ENCODE measurements at places on chromosomes 6 and 20. TPM values are rescaled to one million over a fixed set of nuclear protein-coding genes. Genes with fewer than 3 reads are reported as not detected.

Gene MPIG6B
- total RNA-seq: not detected

Gene C6orf141
- total RNA-seq: 11.6 TPM

Gene POM121L2
- total RNA-seq: not detected

Gene CBLN4
- not detected for total RNA-seq

Gene LY6G5B
- total RNA-seq: 4.0 TPM

Gene SLC32A1
- not detected for total RNA-seq

Gene SIRPA
- 50.6 TPM for total RNA-seq

Gene TGM3
- total RNA-seq: not detected

Gene KIF25
- total RNA-seq: not detected

Gene RGS17
- 8.0 TPM for total RNA-seq

Gene ADAM33
- not detected for total RNA-seq

DNA sequence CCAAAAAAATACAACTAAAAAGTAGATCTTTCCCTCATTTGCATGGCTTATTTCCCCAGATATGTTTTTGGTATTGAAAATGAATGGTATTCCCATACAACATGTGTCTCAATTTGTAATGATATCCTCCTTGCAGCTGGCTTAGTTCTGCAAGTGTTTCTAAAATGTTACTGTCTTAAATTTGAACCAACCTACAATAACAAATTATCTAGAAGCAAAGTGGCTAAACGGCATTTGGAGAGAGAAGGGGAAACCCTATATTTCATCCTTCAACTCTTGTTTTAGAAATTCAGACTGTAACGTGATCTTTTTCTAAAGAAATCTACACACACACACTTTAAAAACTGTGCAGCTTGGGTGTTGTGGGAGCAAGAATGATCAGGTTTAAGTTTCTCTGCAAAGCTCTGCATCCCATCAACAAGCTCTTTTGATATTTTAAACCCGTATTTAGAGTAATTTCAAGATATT, 153.0 kb downstream of the SOBP start:
- DNase-seq: no peak

- DNase-seq: peak; percentile 41
Observed at GRCh38 chr6:31462026-31462963, 35.6 kb upstream of the MICB start.

DNA sequence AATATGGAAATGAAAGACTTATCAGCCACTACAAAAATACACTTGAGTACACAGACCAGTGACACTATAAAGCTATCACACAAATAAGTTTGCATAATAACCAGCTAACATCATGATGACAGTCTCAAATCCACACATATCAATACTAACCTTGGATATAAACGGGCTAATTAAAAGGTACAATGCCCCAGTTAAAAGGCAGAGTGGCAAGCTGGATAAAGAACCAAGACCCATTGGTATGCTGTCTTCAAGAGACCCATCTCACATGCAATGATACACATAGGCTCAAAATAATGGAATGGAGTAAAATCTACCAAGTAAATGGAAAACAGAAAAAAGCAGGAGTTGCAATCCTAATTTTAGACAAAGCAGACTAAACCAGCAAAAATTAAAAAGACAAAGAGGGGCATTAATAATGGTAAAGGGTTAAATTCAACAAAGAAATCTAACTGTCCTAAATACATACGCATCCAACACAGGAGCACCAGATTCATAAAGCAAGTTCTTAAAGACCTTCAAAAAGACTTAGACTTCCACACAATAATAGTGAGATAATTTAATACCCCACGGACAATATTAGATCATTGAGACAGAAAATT, 163.3 kb downstream of the CD24 start:
- no peak for DNase-seq

DNA sequence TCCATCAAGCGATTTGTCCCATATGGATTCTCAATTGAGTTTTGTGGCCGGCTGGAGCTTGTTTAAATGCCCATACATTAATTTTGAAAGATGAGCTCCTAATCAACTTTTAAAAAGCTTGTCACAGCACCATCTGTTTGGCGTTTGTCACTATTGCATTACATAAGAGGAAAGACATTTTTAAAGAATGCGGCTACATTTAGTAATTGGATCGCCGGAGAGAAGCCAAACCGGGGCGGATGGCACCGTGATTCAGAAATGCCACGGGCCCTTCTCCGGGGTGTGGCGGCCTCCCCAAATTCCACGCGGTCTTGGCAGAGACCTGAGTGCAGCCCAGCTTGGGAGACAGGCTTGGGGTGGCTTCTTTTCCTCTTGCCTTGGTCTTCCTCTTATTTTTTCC, 67.7 kb upstream of the ZNFX1 start:
- DNase-seq: no peak

GRCh38 chr6:104400844-104401243, 458.9 kb downstream of the HACE1 start:
- DNase-seq: no peak

DNA sequence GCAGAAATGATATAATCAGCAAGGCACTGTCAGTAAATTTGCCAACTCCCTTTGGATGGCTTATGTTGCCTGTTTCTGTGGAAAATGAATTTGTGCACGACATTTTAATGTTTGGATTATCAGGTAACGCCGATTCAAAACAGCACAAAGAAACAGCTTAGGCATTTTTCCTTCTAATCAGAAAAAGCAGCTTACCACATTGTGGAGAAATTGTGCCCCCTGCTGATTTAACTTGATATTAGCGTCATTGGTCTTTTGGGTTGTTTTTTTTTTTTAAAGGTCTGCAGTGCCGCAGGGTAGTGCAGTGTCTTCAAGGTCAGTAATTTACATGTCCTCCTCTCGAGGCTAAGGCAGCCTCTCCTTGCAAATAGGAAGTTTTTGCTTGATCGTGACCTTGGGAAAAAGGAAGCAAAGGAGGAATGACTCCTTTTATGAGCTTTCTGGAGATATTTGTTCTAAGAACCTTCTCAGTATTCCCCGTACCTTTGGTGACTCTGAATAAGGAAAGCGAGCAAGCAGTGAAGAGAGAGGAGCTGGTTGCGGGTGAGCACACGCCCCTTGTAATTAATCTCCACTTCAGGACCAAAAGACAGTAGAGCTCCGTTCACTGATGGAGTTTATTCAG, 79.1 kb downstream of the ELOVL4 start:
- no peak for DNase-seq

DNA sequence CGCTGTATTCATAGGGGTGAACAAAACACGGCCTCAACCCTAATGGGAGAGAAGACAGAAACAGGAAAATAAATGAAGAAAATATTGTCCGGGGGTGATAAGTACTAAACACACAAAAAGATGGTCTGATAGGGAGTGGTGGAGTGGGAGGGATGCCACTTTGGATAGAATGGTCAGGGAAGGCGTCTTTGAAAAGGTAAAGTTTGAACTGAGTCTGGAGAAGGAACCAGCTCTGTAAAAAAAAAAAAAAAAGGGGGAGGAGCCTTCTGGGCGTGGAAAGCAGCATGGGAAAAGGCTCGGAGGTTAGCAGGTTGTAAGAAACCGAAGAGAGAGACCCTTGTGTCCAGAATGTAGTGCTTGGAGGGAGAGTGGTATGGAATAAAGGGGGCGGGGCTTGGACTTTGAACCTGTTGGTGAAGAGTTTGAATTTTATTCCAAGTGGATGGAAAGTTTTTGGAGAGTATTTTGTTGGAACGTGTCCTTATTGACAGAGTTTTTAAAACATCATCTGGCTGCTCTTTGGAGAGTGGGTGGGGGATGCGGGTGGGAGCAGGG, 1.8 kb downstream of the CHMP4B start:
- no peak for DNase-seq

GRCh38 chr6:27183060-27183832, 64.3 kb upstream of the PRSS16 start:
- no peak for DNase-seq

- DNase-seq: no peak
Observed at GRCh38 chr6:135581211-135581610, 83.7 kb upstream of the AHI1 start.

DNA sequence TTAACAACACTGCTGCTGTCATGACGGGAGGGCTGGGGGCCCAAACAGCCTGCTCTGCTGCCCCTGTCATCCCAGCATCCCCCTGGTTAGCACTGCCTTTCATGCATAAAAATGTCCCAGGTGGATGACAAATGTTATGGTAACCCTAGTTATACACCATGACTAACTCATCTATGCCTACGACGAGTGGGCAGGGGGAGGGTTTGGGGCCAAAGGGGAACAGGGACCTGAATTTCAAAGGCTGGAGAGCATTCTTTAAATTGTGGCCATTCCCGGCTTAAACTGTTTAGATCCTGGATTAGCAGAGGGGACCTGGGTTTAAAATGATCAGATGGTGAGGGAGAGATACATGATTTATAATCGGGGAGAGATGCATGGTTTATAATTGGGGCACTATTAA, 24.4 kb downstream of the GNAS-AS1 start:
- DNase-seq: no peak

DNA sequence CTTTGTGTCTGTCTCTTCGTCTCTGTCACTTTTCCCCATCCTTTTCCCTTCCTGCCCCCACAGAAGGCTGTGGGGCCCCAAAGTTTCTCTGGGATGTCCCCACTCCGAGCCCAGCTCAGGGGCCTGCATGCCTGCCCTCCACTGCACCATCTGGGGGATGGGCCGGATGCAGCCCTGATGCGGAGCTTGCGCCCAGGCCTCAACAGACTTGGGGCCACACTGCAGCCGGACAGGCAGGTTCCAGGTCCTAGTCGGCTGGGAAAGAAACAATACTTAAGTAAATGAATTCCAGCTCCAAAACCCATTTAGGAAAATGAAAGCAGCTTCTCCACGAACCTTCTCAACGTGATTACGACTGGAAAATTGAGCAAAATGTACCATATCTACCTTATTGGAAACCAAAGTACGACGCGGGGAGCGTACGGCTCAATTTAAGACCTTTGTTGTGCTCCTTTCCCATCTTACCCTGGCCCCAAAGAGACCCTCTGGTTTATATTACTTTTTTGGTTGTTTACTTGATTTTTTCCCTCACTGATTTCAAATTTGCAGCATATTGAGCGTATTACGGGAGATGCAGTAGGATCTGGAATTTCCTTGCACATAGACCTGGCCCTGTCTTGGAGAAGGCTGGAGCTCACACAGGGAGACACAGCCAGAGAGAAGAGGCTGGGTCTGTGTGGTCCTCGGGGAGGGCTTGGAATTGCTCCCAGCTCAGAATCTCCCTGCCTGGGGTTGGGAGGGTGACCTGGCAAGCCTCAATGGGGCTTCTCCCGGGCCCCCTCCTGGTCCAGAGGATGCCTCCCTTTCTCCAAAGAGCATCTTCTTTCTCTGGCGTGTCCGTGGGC, 8.0 kb downstream of the FOXC1 start:
- DNase-seq: no peak

DNA sequence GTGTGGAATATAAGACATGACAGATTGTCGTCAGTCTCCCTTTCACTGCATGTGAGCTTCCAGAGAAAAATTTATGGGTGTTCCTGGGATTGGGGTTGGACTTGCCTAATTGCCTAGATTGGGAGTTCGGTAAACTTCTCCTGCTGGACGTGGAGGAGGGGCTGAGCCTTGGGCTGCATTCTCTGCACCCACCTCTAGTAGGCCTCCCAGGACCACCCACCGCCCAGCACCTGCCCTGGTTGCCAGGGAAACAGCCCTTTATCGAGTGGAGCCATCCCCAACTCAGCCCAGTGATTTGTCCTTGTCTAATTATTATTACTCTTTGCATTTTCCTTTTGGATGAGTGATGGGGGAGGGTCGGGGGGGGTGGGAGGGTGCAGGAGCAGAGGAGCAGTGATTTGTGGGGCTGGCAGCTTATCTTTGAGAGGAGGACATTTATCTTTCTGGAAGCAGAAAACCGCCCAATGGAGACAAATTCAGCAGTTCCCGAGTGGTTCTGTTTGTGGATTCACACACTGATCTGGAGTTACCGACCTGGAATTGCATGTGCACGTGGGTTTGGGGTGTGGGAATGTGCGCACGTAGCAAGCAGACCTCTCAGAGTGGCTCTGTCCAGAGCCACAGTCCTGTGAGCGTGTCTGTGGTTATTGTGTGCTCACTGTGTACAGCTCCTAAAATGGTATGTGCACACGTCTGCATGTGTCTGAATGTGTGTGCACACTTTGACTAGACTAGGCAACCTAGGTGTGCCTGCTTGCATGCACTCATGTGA, 104.5 kb downstream of the DHX35 start:
- no peak for DNase-seq

DNA sequence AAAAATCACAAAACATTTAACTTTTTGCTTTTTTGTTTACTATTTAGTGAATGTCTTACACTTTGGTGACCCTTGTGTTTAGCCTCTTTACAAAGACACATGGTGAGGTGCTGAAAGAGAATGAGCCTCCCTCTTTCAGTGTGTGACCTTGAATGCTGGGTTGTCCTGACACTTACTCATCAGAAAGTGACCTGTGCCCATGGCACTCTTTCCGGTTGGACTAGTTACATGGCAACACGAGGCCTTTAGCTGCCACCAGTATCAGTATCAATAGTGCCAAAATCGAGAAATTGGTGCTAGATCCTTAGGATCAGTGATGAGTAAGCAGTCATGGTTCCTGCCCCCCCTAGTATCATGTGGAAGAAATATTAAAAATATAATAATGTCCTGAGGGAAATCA, 1.7 kb upstream of the RPL7L1 start:
- DNase-seq: no peak

DNA sequence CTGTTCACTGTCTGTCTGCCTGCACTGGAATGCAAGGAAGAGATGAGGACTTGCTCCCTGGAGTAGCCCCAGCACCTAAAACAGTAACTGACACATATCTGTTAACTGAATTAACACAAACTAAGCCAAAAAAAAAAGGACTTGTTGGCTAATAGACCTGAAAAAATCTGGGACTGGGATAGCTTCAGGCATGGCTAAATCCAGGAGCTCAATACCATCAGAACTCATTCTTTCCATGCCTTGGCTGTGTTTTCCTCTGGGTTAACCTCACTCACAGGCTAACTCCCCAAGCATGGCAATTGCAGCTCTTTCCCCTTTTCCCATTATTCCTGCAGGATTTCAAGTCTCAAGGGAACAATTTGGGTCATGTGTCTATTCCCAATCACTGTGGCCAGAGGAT, 21.6 kb upstream of the ARFGEF2 start:
- no peak for DNase-seq

DNA sequence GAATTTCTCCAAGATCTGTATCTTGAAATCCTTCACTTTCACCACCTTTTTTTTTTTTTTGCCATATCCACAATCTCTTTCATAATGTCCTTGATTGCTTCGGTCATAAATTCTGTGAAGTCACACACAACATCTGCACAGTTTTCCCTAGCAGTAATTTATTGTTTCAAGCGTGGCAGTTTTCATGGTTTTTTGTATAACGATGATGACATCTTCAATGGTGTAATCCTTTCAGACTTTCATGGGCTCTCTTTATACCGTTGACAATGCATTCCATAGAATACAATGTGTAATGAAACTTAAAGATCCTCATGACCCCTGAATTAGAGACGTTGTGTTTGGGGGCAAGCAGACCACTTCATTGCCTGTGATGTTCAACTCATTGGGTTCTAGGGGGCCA, 693.1 kb downstream of the PTPRT start:
- no peak for DNase-seq

DNA sequence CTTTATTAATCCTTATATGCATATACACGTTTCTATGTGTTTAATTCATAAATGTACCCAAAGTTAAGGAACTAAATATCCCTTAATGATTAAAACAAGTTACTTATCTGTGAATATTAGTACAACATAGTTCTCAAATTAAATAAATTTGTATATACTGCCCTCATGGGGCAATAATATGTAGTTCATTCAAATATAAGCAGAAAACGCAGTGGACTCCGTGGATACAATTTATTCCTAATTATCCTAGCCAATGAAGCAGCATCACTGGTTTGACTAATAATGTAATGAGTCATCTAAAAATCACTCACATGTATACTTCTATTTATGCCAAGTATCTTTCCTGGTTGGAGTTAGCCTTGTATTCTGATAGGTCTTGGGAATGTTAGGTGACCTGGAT, 111.6 kb downstream of the TBC1D32 start:
- DNase-seq: peak; percentile 44

Data from epithelial cell of proximal tubule (primary cell).